ENCODE measurements at places on chromosomes 11 and 22. TPM values are rescaled to one million over a fixed set of nuclear protein-coding genes. Genes with fewer than 3 reads are reported as not detected.

DNA sequence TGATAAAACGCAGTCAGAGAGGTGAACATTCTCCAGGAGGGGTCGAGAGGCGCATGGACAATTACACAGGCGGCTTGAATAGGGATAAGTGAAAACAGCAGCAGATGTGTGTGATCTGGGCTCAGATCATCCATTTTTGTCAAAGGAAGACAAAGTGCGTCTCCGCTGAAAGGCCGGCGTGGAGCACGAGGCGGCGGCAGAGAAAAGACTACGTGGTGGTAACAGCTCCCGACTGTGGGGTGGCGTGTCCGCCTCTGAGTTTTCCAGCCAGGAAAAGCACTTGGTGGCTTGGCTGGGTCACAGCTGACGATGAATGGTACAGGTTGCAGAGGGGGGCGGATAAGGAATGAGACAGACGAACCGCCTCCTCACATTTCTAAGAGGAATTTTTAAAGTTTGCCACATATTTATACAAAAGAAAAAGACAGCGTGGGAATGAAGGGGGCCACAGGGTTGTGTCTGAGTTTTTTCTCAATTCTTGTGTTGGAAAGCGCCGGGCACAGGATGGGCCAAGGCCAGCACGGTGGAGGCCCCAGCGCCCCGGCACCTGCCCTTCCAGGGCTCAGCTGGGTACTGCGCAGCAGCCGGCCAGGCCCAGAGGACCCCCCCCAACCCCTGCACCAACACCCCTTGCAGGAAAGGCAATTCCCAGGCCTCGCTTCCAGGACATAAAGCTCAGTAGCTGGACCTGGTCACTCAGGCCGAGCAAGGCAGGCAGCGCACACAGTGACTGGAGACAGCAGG is 80.4 kb downstream of the TRMU start:
- H3K36me3 ChIP-seq, result no peaks in the 10 kb centered on the region
- DNase-seq, result no peak
- no peaks in the 10 kb centered on the region for H3K27me3 ChIP-seq
- H3K27ac ChIP-seq, result no peak overlapping the region

DNA sequence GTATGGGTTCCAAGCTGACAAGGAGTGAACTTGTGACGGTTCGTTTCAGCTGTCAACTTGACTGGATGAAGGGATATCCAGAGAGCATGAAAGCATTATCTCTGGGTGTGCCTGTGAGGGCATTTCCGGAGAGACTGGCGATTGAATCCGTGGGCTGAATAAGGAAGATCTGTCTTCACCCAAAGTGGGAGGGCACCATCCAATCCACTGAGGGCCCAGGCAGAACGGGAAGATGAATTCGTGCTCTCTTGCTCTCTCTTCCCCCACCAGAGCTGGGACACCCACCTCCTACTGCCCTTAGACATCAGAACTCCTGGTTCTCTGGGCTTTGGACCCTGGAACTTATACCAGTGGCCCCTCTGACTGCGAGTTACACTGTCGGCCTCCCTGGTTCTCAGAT is 15.5 kb upstream of the CD81 start:
- no peaks in the 10 kb centered on the region for H3K36me3 ChIP-seq
- H3K27me3 ChIP-seq, result no peaks in the 10 kb centered on the region
- H3K4me1 ChIP-seq, result no peaks in the 10 kb centered on the region
- no peak overlapping the region for H3K27ac ChIP-seq
- no peak for DNase-seq

DNA sequence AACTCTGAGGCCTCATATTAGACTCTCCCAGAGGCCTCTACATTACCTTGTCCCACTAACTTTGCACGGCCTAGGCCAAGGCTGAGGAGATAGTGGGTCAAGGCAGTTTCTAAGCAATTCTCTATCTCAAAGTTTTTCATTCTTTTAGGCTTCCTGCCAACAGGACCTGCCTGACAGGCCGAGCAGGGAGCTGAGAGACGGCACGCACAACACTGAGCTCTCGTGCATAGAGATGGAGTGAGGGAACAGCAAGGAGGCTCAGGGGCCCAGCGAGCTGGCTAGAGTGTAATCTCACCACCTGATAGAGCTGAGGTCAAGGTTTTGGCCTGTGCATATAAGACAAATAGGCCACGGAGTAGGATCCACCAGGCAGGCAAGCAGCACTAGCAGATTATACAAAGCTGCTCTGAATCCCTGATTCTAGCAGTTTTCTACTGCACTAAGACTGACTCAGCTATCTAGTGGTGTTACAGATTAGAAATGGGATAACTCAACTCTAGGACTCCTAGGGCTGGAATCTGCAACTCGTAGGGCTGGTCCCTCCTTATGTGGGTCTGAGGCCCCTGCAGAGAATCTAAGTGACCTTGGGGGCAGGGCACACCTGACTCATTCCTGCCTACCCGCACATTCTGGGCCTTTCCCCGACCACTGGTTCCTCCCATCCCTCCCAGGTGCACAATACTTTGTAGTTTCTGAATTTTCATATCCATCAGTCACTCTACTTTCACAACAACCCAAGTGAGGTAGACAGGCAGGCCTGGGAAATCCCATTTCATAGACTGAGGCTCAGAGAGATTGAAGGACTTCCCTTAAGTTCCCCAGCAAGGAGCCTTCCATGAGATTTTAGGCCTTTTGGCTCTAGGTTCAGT is 1.7 kb downstream of the CYB5R2 start:
- H3K36me3 ChIP-seq, result peaks cover 2% of the 10 kb centered on the region
- DNase-seq, result peak; percentile 73
- peaks cover 33% of the 10 kb centered on the region for H3K4me1 ChIP-seq

The OR4D9 gene
- not detected for total RNA-seq

DNA sequence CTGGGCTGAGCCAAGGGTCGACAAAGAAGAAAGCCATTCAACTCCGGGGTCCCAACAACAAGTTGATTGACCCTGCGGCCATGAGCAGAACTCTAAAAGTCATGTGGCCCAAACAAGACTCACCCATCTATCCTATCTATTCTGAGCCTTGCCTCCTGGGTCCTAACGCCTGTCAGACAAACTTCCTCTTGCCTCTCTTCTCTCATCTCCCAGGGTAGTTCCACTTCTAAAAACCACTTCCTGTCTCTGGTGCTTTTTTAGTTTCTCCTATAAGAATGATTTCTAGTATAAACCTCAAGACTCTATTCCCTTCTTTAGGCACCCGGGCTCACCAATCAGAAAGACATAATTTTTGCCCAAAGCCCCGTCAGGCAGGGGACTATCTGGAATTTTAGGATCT is 530.2 kb downstream of the DLG2 start:
- H3K36me3 ChIP-seq, result no peaks in the 10 kb centered on the region
- no peaks in the 10 kb centered on the region for H3K27me3 ChIP-seq
- no peaks in the 10 kb centered on the region for H3K4me1 ChIP-seq
- no peak overlapping the region for H3K27ac ChIP-seq

The C1QTNF5 gene
- not detected for total RNA-seq

The OR4X1 gene
- total RNA-seq, result not detected

DNA sequence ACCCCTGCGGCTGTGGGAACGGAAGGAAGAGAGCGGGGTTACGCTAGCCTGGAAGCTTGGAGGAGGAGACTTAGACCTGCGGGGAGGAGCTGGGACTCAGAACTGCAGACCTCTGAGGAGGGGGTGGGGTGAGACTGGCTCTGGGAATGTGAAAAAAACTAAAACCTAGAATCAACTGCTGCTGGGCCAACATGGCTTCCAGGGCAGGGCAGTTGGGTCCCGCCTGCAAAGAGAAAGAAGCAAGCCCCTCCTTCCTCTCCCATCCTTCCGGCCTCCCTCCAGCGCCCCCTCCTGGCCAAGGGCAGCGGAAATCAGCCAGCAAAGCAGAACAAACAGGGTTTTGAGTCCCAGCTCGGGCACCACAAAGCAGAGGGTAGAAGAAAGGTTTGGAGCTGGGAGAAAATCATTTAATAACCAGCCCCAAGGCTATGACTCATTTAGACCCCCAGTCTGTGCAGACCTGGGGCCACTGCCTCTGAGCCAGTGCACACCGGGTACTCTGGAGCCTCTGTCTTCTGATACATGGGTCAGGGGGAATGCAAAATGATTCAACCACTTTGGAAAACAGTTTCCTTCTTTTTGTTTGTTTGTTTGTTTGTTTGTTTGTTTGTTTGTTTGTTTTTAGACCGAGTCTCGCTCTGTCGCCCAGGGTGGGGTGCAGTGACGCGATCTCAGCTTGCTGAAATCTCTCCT is 7.3 kb upstream of the NCF4 start:
- peaks cover 7% of the 10 kb centered on the region for H3K27me3 ChIP-seq
- peak overlapping the region; percentile 84 for H3K27ac ChIP-seq
- peaks cover 14% of the 10 kb centered on the region for H3K4me1 ChIP-seq
- peak overlapping the region; percentile 45 for H3K4me3 ChIP-seq
- H3K36me3 ChIP-seq, result no peaks in the 10 kb centered on the region

- H3K27me3 ChIP-seq, result no peaks in the 10 kb centered on the region
- H3K36me3 ChIP-seq, result peaks cover 9% of the 10 kb centered on the region
- H3K4me1 ChIP-seq, result no peaks in the 10 kb centered on the region
- H3K27ac ChIP-seq, result no peak overlapping the region
These were observed 207.6 kb downstream of the BRD1 start for GRCh38 chr22:49620003-49620556.

- DNase-seq, result no peak
- peaks cover 2% of the 10 kb centered on the region for H3K27me3 ChIP-seq
- no peaks in the 10 kb centered on the region for H3K36me3 ChIP-seq
- no peaks in the 10 kb centered on the region for H3K4me1 ChIP-seq
These were observed 10.5 kb downstream of the PIWIL3 start for GRCh38 chr22:24763872-24764485.

DNA sequence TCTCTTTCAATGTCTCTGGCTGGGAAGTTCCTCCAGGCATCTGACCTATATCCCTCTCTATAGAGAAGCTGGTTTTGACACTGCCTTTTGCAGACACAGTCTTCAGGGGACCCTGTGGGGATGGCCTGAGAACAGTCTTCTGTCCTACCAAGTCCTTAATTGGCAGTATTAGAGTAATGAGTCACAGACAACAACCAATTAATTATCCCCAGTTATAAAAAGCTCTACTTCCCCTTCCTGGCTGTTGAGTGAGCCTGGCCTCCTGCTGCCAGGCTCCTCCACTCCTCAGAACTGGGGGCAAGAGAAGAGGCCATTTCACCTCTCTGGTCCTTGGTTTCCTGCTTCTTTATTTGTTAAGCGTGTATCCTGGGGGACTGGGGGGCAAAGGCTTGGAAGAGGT is 41.2 kb upstream of the KLHL35 start:
- peaks cover 17% of the 10 kb centered on the region for H3K4me1 ChIP-seq
- H3K36me3 ChIP-seq, result peaks cover 2% of the 10 kb centered on the region
- DNase-seq, result no peak

Data from activated CD4-positive, alpha-beta T cell treated with anti-CD3 and anti-CD28 coated beads for 36 hours (primary cell).